CD8-positive, alpha-beta memory T cell (primary cell): ENCODE measurements at places on chromosomes 1 and 21. TPM values are rescaled to one million over a fixed set of nuclear protein-coding genes. Genes with fewer than 3 reads are reported as not detected.

The DNAJC28 gene
- total RNA-seq: 0.63 TPM

The DCLRE1B gene
- total RNA-seq: 32.1 TPM

The DFFB gene
- total RNA-seq: 14.6 TPM

The VCAM1 gene
- 4.0 TPM for total RNA-seq

The LAMC1 gene
- 0.58 TPM for total RNA-seq

The C1QB gene
- total RNA-seq: 0.53 TPM

The RGS7 gene
- total RNA-seq: not detected

The LEFTY1 gene
- not detected for total RNA-seq

The NR5A2 gene
- total RNA-seq: not detected

The FAM131C gene
- total RNA-seq: 0.66 TPM

The CAMK2N1 gene
- total RNA-seq: 2.8 TPM

The TNFRSF14 gene
- total RNA-seq: 164 TPM

The GCSAML gene
- 0.11 TPM for total RNA-seq

The LEFTY2 gene
- total RNA-seq: not detected

The ZDHHC18 gene
- total RNA-seq: 66.0 TPM

The GOLT1A gene
- not detected for total RNA-seq

The PLA2G2F gene
- total RNA-seq: not detected

The IFI44 gene
- total RNA-seq: 6.6 TPM

The MIXL1 gene
- total RNA-seq: not detected

The PIGR gene
- 0.04 TPM for total RNA-seq

The LAPTM5 gene
- total RNA-seq: 204 TPM

The KLF17 gene
- not detected for total RNA-seq

The AGMAT gene
- 19.7 TPM for total RNA-seq

The OLIG2 gene
- not detected for total RNA-seq

The ACTL8 gene
- total RNA-seq: not detected

The SH3D21 gene
- 2.5 TPM for total RNA-seq

The CHIT1 gene
- total RNA-seq: not detected

The NEXN gene
- total RNA-seq: 0.42 TPM

The FAAH gene
- total RNA-seq: 5.1 TPM

The RNF2 gene
- total RNA-seq: 32.2 TPM

The ZNF683 gene
- 2.4 TPM for total RNA-seq

The CYYR1 gene
- total RNA-seq: not detected

The CYP4X1 gene
- total RNA-seq: not detected

The COG2 gene
- total RNA-seq: 47.5 TPM
